ENCODE measurements at places on chromosomes 16 and 17. TPM values are rescaled to one million over a fixed set of nuclear protein-coding genes. Genes with fewer than 3 reads are reported as not detected.

SLC35G3 gene
- not detected for total RNA-seq

AOC3 gene
- total RNA-seq, result 1.0 TPM

SCNN1G gene
- total RNA-seq, result not detected

RASD1 gene
- total RNA-seq, result 0.61 TPM

CES2 gene
- total RNA-seq, result 28.7 TPM

ARHGDIG gene
- total RNA-seq, result not detected

SPATA22 gene
- total RNA-seq, result 0.36 TPM

ZNF75A gene
- total RNA-seq, result 36.3 TPM

SCN4A gene
- 0.27 TPM for total RNA-seq

SOX9 gene
- total RNA-seq, result not detected

ZPBP2 gene
- 0.42 TPM for total RNA-seq

ZACN gene
- 2.6 TPM for total RNA-seq

VASN gene
- total RNA-seq, result 0.13 TPM

KRT20 gene
- total RNA-seq, result not detected

ZG16B gene
- 0.71 TPM for total RNA-seq

PPP1R27 gene
- total RNA-seq, result not detected

PRSS36 gene
- total RNA-seq, result 0.31 TPM

ENGASE gene
- 33.9 TPM for total RNA-seq

PTGES3L gene
- 0.63 TPM for total RNA-seq

CSF3 gene
- total RNA-seq, result not detected

CCDC137 gene
- total RNA-seq, result 71.9 TPM

FBXL16 gene
- total RNA-seq, result 4.1 TPM

TCAP gene
- total RNA-seq, result 0.82 TPM

CHST4 gene
- not detected for total RNA-seq

RAB11FIP4 gene
- 17.8 TPM for total RNA-seq

PEMT gene
- total RNA-seq, result 43.6 TPM

CPD gene
- total RNA-seq, result 29.8 TPM

OTOP3 gene
- not detected for total RNA-seq

HOXB1 gene
- not detected for total RNA-seq

TM4SF5 gene
- not detected for total RNA-seq

GDE1 gene
- 28.4 TPM for total RNA-seq

PRAC1 gene
- not detected for total RNA-seq

NOXO1 gene
- 0.36 TPM for total RNA-seq

MSRB1 gene
- 24.7 TPM for total RNA-seq

PTX4 gene
- total RNA-seq, result not detected
